ENCODE measurements at places on chromosomes 6 and 20. TPM values are rescaled to one million over a fixed set of nuclear protein-coding genes. Genes with fewer than 3 reads are reported as not detected.

NKX2-2 gene
- not detected for total RNA-seq

DNA sequence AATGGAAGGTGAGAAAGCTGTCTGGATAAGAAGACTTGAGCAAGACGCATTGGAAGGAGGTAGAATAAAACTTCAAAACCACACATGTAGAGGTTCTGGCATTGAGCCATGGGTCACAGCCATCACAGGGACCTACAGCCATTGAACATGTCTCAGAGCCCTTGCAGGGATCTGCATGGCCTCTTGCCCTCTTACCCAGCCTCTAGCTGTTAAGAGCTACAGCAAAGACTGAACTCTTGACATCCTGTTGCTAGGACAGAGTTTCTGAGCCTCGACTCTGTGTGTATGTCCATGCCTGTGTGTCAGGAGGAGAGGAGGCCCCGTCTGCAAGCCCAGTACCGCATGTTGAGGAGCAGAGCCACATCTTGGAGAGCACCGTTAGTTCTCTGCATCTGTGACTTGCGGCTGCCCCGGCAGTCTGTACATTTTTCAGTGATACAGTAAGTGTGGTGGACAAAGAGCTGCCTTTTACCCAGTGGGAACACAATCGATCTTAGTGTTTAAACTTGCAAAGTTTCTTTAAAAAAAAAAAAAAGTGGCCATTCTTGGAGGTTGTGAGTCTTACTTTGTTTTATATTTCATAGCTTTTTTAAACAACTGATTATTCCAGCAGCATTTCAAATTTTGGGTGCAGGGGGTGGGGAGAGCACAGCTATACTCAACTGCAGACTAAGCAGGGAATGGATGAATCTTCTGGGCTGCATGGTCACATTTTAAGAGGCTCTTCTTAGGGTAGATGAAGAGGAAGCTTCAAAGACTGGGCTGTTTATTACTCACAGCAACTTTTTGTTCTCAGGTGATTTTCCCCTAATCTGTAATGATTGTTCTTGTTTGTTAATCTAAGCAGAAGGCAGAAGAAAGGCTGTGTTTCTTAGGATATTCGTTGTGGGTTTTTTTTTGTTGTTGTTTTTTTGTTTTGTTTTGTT lies 88.5 kb downstream of the TBC1D7 start:
- no peak for DNase-seq
- H3K4me1 ChIP-seq, result no peaks in the 10 kb centered on the region
- no peaks in the 10 kb centered on the region for H3K27me3 ChIP-seq
- H3K27ac ChIP-seq, result no peak overlapping the region
- no peak overlapping the region for H3K4me3 ChIP-seq

GRCh38 chr6:138830248-138830647 lies 34.4 kb downstream of the ECT2L start:
- no peaks in the 10 kb centered on the region for H3K4me1 ChIP-seq
- H3K27ac ChIP-seq, result no peak overlapping the region
- no peaks in the 10 kb centered on the region for H3K27me3 ChIP-seq
- DNase-seq, result no peak
- H3K36me3 ChIP-seq, result no peaks in the 10 kb centered on the region

GRCh38 chr6:29071831-29072723 lies 15.0 kb downstream of the OR2B3 start:
- H3K27me3 ChIP-seq, result no peaks in the 10 kb centered on the region
- H3K36me3 ChIP-seq, result no peaks in the 10 kb centered on the region
- H3K4me3 ChIP-seq, result no peak overlapping the region
- no peak for DNase-seq
- H3K4me1 ChIP-seq, result no peaks in the 10 kb centered on the region

GRCh38 chr6:113645576-113645970 lies 211.6 kb upstream of the MARCKS start:
- H3K27ac ChIP-seq, result no peak overlapping the region
- no peak overlapping the region for H3K4me3 ChIP-seq
- H3K4me1 ChIP-seq, result peaks cover 5% of the 10 kb centered on the region
- no peaks in the 10 kb centered on the region for H3K36me3 ChIP-seq

DNA sequence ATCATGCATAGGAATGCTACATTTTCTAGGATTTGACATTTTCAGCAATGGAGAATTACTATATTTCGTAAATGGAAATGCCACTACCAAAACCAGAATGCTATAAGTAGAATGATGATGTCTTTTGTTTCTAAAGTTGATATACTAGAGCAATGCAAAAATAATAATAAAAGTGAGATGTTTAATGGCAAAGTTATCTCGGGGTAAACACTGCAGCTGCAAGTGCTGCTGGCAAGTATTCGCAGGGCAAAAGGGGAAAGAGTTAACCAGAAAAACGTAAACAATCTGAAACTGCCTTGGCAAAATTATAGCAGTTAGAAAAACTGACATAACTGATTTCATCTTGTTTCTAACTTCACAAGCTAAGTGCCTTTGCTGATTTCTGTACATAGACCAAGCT lies 45.5 kb upstream of the FILIP1 start:
- DNase-seq, result no peak
- no peak overlapping the region for H3K4me3 ChIP-seq
- H3K27ac ChIP-seq, result no peak overlapping the region

- peaks cover 29% of the 10 kb centered on the region for H3K4me1 ChIP-seq
- no peak overlapping the region for H3K4me3 ChIP-seq
- no peaks in the 10 kb centered on the region for H3K27me3 ChIP-seq
- H3K27ac ChIP-seq, result no peak overlapping the region
Observed at GRCh38 chr6:150408842-150409241, 40.0 kb downstream of the IYD start.
